ENCODE measurements at places on chromosomes 5 and 9.

- DNase-seq, result no peak
Measured at GRCh38 chr9:68821911-68822310, 116.9 kb downstream of the PIP5K1B start.

- peak; percentile 75 for DNase-seq
Measured at GRCh38 chr9:83978992-83979811, 813 bp downstream of the HNRNPK start.

GRCh38 chr9:26339796-26340195 lies 552.8 kb downstream of the CAAP1 start:
- no peak for DNase-seq

DNA sequence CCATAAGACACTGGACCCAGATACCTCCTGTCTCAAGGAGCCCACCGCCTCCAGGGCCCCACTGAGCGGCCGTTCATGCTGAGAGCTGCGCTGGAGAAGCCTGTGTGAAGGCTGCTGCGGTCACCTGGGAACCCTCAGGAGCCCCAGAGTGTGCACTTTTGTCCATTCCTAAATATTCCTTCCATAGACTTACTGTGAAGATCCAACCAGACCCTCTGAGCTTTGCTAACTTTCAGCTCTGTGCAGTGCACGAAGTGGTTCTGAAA lies 119.5 kb downstream of the COL23A1 start:
- no peak for DNase-seq

- DNase-seq, result no peak
Measured at GRCh38 chr9:127776924-127777289, 1.6 kb downstream of the SH2D3C start.

- DNase-seq, result no peak
Measured at GRCh38 chr5:122311961-122312590, at the start of gene SNCAIP. TSS of gene SNCAIP (plus strand) at chr5:122312237. CDS start at chr5:122391135, 78,898 bp downstream.

GRCh38 chr5:180020176-180020575 lies 51.4 kb downstream of the RNF130 start:
- DNase-seq, result no peak

DNA sequence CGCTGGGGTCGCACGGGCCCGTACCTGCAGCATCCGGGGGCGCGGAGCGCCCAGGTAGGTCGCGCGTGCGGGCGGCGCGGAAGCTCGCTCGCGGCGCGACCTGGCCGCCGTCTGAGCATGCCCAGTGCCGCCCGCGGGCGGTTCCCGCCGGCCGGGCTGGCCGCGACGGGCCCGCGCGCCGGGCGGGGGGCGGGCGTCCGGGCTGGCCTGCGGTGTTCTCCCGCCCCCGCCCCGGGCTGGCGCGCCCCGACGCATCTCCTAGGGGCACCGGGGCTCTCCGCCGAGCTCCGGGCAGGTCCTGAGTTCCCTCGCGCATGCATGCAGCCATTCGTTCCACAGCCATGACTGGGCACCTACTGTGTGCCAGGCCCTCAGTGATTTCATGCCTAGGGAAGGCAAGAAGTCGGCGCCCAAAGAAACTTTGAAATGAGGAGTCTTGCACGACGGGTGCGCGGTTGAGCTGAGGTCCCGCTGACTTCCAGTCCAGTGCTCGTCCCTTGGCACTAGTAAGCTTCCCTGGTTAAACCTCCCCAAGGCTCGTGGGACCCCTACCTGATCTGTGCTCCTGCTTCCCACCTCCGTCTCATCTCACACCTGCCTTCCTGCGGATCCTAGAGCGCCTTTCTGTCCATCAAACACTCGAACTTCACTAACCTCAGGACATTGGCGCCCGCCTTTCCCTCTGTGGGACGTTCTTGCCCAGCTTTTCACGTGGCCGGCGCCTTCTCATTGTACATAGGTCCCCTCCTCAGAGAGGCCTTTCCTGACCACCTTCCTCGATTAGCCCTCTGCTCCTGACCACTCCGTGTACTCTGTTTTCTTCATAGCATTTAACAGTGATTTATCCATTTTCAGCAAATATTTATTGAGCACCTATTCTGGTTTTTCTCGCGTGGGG lies at the start of gene PTPN3:
PTPN3 (minus strand) TSS at position 113 of the 898 bp plus-strand sequence. CDS start 34,873 bp downstream, outside the sequence.
- no peak for DNase-seq

DNA sequence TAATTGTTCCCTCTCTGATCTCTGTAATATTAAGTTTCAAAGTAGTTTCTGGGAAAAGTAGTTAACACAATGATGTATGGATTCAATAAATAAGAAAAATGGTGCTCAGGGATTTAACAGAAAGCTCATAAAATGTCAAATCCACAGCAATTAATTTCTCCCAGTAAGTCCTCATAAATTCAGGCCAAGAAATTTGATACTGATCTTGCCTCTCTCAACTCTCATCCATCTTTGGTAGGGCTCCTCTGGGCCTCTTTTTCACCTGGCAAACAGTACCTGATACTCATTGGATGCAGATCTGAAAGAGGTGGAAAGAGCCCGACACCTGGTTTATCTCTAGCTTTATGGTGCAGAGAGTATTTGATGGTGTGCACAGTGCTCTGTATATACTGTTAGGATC lies 106.1 kb downstream of the STK32A start:
- DNase-seq, result no peak

DNA sequence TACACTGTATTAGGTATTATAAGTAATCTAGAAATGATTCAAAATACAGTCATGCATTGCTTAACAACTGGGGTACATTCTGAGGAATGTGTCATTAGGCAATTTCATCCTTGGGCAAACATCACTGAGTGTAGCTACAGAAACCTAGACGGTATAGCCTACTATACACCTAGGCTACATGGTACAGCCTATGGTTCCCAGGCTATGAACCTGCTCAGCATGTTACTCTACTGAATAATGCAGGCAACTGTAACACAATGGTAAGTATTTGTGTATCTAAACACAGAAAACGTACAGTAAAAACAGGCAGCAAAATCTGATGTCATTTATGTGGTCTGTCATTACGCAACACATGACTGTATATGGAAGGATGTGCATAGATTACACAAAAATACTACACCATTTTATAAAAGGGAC lies 96.8 kb downstream of the RAPGEF6 start:
- no peak for DNase-seq

GRCh38 chr5:110441035-110441434 lies 285.4 kb downstream of the TMEM232 start:
- DNase-seq, result no peak

GRCh38 chr5:143685246-143685815 lies 126.6 kb upstream of the HMHB1 start:
- DNase-seq, result no peak

GRCh38 chr9:1332156-1332555 lies 282.0 kb downstream of the DMRT2 start:
- DNase-seq, result no peak

DNA sequence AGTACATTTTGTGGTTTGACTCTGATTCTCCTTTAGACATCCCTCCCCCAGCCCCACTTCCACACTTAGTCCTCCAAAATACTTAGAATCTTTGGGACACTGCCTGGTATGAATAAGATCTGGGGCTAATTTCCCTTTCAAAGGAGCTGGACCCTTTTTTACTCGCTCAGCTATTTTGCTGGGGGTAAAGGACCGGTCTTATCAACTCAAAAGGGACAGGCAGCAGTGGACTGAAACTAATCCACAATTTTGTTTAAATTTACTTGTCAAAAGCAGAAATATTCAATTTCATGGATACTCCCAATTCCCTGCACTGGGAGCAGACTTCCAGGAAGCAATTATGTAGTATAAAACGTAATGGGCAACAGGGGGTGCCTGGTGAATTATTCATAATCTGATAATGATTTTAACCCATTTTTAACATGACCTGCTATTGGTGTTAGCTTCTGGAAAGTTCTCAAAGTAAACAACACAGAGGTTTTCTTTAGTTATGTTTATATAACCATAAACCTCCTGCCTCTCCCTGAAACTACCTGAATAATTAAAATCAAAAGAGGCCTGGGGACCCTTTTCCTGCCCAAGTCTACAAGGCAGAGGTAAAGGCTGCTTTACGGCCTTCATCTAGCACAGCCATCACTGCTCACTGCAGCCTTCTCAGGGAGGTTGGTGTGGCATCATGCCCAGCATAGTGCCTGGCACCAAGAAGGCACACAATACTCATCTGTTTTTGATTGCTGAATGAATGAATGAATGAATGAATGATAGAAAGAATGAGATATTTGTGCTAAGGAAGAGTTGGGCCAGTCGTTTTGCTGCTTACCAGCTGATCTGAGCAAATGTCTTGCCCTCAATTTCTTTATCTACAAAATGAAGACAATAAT lies 44.2 kb upstream of the GNPDA1 start:
- no peak for DNase-seq

GRCh38 chr5:141637767-141638419 lies 1.1 kb downstream of the RELL2 start:
- DNase-seq, result no peak

GRCh38 chr5:33526755-33527154 lies 86.0 kb downstream of the TARS1 start:
- no peak for DNase-seq

Measured in stimulated activated CD4-positive, alpha-beta T cell treated with anti-CD3 and anti-CD28 coated beads, Interleukin-1b, Interleukin-23, amount 100 ng/mL, for 1 hour (primary cell).